ENCODE measurements at places on chromosomes 6 and 20. TPM values are rescaled to one million over a fixed set of nuclear protein-coding genes. Genes with fewer than 3 reads are reported as not detected.

NECAB3 gene
- total RNA-seq = 77.1 TPM

EFHC1 gene
- total RNA-seq = 20.5 TPM

BPIFA1 gene
- not detected for total RNA-seq

UST gene
- total RNA-seq = 37.1 TPM

TCF21 gene
- 29.7 TPM for total RNA-seq

HTR1E gene
- total RNA-seq = not detected

KHDC3L gene
- total RNA-seq = not detected

RAB44 gene
- 1.1 TPM for total RNA-seq

PHACTR1 gene
- 2.1 TPM for total RNA-seq

SLC32A1 gene
- not detected for total RNA-seq

ME1 gene
- 39.1 TPM for total RNA-seq

CLVS2 gene
- total RNA-seq = 0.09 TPM

LRRC1 gene
- 48.6 TPM for total RNA-seq

CNBD2 gene
- 17.9 TPM for total RNA-seq

HCK gene
- 8.0 TPM for total RNA-seq

TUBB2A gene
- total RNA-seq = 52.6 TPM

SLC22A23 gene
- 79.5 TPM for total RNA-seq

PARD6B gene
- total RNA-seq = 20.4 TPM
